Tibial nerve (tissue), 4 donors: ENCODE measurements at places on chromosomes 7 and 10. TPM values are rescaled to one million over a fixed set of nuclear protein-coding genes. Genes with fewer than 3 reads are reported as not detected.

GRCh38 chr10:115023715-115024114 is 69.5 kb upstream of the ATRNL1 start:
- DNase-seq: no peak

- DNase-seq: no peak
Observed at GRCh38 chr10:61987951-61988379, 86.5 kb downstream of the ARID5B start.

DNA sequence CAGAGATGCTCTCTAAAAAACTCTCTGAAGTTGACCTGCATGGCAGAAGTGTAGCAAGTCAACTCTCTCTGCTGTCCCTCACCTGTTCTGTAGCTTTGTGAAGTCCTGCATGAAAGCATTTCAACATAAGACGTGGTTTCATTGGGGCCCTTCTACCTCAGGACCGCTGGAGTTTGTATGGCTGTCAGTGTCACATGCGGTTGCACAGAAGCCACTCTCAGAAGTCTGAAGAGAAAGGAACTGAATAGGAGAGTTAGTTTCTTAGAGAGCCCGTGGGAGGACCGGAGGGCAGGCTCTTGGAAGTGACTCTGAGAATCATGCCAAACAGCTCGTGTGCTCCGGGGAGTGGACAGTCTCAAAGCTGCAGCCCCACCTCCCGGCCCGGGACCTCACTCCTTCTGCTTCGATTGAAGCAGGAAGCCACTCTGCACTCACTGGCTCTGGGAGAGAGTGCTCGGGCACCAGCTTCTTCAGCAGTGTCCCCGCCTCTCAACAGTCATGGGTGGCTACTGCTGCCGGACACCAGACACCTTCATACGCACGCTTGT is 486.7 kb downstream of the SDK1 start:
- no peak for DNase-seq

- DNase-seq: no peak
Observed at GRCh38 chr7:153524070-153524601, 528.1 kb upstream of the DPP6 start.

- DNase-seq: no peak
Observed at GRCh38 chr10:91602868-91603568, 29.9 kb downstream of the PPP1R3C start.

- DNase-seq: no peak
Observed at GRCh38 chr7:144500225-144500624, 96.7 kb upstream of the NOBOX start.

DNA sequence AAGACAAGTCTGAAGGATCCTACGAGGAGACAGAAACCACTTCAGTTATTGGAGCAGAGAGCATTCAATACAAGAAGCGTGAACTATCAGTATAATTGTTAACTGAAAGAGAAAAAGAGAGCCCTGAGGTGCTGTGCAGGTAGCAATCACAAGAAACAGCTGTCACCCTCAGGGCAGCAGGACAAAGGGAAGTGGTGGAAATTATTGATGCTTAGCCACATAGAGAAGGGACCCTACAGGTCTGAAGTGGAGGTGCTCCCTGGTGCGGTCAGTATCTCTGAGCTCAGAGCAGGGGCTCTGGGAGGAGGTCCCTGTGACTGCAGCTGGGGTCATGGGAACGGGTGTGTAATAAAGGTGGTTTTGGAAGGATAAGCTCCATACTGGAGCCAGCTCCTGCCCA is 97.8 kb upstream of the KLF6 start:
- DNase-seq: no peak

DNA sequence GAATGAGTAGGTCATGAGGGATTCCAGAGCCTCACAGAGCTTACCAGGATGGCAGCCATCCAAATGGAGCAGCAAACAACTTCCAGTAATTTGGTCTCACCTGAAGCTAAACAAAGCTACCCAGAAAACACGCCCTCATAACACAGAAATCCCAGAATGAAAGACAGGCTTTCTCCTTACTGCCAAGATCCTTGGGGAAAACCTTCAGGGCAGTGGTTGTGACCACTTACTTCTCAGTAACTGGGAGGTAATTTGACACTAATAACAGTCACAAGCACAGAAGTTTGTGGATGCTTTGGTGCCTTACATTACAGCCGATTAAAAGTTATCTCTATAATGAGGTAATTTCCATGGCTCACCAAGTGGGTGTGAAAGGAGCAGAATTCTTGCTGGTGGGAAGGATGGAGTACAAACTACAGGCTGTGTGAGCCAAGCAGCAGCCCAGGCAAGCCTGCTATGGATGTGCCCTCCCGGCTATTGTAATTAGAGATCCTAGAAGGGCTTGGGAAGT is 10.4 kb downstream of the WDR91 start:
- no peak for DNase-seq

- no peak for DNase-seq
Observed at GRCh38 chr10:94407668-94408067, 5.3 kb downstream of the TBC1D12 start.

DNA sequence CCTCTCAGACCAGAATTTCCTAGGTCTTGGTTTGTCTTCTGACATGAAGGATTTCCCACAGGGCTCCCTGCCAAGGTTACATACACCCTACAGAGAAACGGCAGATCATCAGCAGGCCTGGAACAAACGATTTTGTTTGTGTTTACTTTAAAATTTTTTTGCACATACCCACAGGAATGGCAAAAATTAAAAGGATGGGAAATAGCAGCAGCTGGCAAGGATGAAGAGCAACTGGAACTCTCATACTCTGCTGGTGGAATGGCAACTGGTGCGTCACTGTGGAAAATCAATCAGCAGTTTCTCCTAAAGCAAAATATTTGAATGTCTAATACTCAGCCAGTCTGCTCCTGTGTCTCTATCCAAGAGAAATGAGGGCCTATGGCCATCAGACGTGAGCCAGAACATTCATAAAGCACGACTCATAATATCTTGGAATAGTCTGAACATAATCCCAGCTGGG is 6.5 kb downstream of the BAIAP2L1 start:
- DNase-seq: no peak

DNA sequence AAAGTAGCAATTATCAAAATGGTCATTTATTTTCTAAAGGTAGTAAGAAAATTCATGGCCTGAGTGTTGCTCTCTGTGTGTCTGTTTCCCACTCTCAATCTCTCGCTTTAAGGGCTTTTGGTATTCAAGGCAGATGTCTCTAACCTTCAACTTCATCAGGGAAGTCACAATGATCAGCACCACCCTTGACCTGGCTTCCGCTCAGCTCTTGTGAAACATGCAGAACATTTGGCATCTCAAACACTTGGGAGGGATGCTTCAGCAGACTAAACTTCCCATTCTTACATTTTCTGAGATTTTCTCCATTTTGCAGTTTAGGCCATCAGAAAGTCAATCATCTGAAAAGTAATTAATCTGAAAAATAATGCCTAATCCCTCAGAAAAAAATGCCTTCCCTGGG is 129.8 kb downstream of the AOAH start:
- DNase-seq: no peak

- no peak for DNase-seq
Observed at GRCh38 chr7:36638586-36639263, 85.6 kb downstream of the AOAH start.

DNA sequence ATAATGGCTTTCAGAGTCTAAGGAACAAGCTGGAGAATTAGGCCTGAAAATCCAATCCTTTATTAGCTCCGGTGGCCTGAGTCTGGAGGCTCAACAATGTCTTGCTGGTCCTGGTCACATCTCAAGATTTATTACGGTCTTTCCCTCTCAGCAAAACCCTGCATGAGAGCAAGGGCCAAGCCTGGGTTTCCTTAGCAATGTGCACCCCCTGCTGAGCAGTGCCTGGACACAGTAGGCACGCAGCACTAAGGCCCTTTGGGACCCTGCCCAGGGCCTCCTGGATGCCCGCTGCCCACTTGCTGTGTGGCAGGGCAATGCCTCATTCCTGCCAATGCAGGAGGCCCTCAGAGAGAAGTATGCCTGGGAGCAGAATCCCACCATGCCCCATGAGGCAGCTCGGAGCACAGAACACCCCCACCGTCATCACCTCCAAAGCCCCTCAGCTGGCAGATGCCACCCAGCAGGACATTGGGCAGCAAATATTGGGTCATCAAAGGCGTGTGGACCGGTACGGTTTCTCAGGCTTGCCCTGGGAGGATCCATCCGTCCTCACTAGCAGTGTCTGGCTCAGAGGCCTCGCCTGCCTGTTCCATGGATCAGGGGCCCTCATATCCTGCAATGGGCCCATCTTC is 156.4 kb downstream of the OAT start:
- no peak for DNase-seq

DNA sequence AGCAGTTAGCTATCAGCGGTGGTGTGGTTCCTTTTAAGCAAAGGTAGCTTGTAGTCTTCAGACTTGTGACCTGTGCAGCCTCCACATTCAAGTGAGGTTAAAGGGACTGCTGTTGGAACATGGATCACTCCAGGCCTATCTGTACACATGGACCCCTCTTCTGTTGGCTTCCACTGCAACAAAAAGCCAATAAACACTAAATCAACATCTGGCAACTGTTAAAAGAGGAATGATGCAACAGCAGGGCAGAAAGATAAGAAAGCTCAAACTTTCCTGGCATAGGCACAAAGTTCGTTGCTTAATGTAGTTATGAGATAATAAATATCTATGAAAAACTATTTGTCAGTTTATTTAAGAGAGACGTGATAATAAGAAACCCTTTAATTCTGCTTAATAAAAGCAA is 4.0 kb upstream of the MINPP1 start:
- DNase-seq: no peak

- no peak for DNase-seq
Observed at GRCh38 chr7:38727184-38727940, 96.2 kb upstream of the AMPH start.

GRCh38 chr10:3960496-3960895 is 175.5 kb upstream of the KLF6 start:
- DNase-seq: no peak

- no peak for DNase-seq
Observed at GRCh38 chr10:12062754-12063482, 5.8 kb upstream of the DHTKD1 start.

GRCh38 chr7:69598487-69599285 is 411 bp downstream of the AUTS2 start:
- DNase-seq: peak; percentile 26

DNA sequence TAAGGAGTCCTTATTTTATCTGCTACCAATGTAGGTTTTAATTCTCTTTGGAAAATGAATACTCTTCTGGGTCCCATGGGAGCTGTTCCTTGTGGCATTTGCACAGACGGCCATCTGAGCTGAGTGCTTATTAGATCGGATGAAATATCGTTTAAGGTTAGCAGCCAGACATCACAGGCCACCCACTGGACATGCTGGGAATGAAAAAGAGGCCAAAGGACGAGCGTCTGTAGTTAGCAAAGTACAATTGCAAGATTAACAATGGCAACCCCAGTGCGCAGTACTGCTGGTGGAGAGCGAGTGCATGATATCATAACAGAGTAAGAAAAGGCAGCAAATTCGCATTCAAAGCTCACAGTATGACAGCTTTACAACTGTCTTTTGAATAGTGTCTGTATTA is 28.3 kb upstream of the CREB5 start:
- no peak for DNase-seq

DNA sequence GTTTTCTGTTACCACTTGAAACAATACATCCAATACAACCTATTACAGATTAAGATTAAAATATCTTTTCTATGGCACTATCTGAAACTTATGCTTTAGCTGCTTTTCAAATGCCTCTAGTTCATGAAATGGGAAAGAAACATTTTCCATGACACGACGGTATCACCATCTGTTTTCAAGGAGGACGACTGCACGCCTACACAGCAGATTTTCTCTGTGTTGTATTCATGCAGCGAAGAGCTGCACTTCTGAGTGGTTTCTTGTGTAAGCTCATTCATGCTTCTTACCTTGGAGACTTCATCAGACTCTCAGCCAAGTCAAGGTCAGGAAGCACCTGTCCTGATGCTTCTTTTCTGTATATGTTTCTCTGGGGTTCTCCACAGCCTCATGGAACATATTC is 179.2 kb downstream of the DYNC1I1 start:
- DNase-seq: no peak

DNA sequence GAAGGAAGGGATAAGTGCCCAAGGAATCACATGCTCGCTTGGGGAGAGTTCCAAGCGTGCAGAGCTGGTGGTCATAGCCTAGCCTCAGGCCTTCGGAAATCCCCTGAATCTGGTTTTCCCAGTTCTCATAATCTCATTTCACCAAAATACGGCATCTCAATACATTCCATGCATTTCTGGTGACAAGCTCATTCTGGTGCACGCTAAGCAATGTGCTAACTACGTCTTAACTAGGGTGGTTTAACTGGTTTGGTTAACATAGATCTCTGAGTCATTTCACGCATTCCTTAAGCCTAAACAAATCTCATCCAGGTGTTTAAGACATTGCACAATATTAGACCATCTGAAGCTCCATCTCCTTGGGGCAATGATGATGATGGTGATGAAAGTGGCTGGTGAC is 72.9 kb upstream of the STEAP1B start:
- no peak for DNase-seq

- DNase-seq: no peak
Observed at GRCh38 chr10:5976512-5977470, 552 bp downstream of the IL15RA start.

- DNase-seq: no peak
Observed at GRCh38 chr10:104935656-104936055, 294.6 kb downstream of the SORCS3 start.

GRCh38 chr7:26180792-26181198 is 19.8 kb downstream of the HNRNPA2B1 start:
- no peak for DNase-seq

DNA sequence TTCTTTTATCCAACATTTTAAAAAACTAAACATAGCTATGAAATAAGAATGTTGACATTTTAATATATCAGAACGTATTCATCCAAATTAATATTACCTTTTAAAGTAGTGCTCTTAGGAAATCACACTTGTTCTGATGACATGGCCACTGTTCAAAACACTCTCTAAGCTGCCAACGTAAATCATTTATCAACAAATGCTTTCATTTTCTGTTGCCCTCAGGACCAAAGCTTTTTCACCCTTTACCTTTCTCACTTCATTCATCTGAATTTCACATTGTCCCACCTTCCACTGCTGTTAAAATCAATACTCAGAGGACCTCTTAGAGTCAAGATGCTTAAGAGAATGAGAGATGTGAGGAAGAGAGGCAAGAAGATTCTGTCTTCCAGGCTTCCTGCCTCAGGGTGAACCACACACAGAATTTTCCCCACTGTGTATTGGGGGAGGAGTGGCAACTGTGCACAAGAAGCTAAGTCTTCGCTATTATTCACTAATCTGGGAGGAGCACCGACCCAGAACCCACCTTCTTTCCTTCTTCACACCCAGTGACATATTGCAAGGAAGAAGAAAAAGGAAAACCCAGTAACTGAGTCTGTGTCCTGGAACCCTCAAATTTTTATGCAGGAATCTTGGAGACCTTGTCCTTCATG is 21.0 kb downstream of the HIBADH start:
- DNase-seq: no peak

- no peak for DNase-seq
Observed at GRCh38 chr7:6169805-6170520, 102.5 kb downstream of the CYTH3 start.

GRCh38 chr7:28245123-28245878 is 64.7 kb upstream of the JAZF1 start:
- no peak for DNase-seq

CHCHD2 gene
- total RNA-seq: 417 TPM

OLAH gene
- total RNA-seq: 2.9 TPM

EVX1 gene
- not detected for total RNA-seq

FKBP6 gene
- total RNA-seq: not detected

ENTPD1 gene
- total RNA-seq: 33.0 TPM

TBX20 gene
- not detected for total RNA-seq

SLC26A3 gene
- total RNA-seq: not detected

MORN4 gene
- total RNA-seq: 3.7 TPM

EFCAB10 gene
- not detected for total RNA-seq

GPR15LG gene
- not detected for total RNA-seq

COL13A1 gene
- 0.63 TPM for total RNA-seq
